ENCODE measurements at places on chromosomes 13 and 19.

- no peak for DNase-seq
These were observed 52.5 kb downstream of the POSTN start for GRCh38 chr13:37546087-37546486.

GRCh38 chr13:48806522-48806921 lies 152.8 kb downstream of the CYSLTR2 start:
- DNase-seq: no peak

- DNase-seq: no peak
These were observed 3.4 kb downstream of the SPRY2 start for GRCh38 chr13:80337288-80338081.

DNA sequence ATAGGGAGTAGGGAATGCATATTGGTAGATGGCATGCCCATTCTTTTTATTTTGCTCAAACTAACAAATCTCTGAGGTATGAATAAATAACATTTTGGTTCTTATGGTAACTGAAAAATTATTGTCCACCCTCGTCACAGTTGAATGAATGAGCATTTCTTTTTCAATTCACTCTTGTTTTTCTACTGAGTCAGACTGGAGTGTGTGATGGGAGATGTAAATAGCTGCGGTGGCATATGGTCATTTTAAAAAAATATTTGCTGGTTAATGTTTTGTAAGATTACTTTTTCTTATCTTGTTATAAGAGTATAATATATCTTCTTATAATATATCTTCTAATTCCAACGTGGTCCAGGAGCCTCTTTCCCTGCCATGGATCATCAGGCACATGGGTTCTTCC lies 586.5 kb downstream of the SLITRK5 start:
- DNase-seq: no peak

GRCh38 chr19:8363803-8364771 lies at the start of gene ANGPTL4:
Gene ANGPTL4 (plus strand): TSS chr19:8364155. CDS start chr19:8364322, 167 bp downstream.
- DNase-seq: no peak

DNA sequence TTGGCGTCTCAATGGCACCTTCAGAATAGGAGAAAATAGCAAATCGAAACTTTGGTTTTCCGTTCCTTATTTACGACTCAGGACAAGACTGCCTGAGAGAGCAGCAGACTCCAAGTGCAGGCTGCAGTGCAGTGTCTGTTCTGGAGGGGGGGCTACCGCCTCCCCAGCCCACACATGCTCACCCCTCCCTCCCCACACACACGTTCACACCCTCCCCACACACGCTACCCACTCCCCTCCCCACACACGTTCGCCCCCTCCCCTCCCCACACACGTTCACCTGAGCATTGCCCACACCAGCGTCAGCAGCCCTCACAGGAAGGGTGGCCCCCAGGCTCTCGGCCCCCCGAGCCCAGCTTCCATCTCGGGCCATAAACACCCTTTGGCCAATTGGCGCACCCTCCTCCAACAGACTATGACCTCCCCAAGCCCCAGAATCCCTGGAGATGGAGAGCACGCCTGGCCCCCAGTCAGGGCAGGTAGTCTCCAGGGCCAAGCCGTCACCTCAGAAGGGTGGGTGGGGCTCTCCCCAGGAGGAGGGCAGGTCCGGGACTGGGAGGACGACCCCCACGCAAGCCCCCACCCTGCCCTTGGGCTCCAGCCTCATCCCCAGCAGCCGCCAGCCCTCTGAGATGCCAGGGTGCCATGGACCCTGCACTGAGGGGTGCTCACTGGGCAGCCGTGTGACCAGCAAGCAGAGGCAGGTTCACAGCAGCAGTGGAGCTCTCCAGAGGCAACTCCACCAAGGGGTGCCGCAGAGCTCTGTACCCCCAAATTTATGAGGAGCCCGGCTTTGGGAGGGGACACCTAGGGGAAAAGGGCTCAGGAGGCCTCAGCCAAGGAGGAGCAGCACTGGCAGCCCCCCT lies 27.5 kb downstream of the RASA3 start:
- no peak for DNase-seq

- no peak for DNase-seq
These were observed 740 bp downstream of the ZNF555 start for GRCh38 chr19:2841855-2842574.

- no peak for DNase-seq
These were observed 5.1 kb upstream of the SPACA6 start for GRCh38 chr19:51687791-51688670.

GRCh38 chr19:17279436-17279835 lies 2.3 kb upstream of the ANKLE1 start:
- no peak for DNase-seq

GRCh38 chr19:15666883-15667282 lies 6.0 kb upstream of the CYP4F12 start:
- no peak for DNase-seq

- DNase-seq: no peak
These were observed 38.7 kb downstream of the PBX4 start for GRCh38 chr19:19579533-19580361.

DNA sequence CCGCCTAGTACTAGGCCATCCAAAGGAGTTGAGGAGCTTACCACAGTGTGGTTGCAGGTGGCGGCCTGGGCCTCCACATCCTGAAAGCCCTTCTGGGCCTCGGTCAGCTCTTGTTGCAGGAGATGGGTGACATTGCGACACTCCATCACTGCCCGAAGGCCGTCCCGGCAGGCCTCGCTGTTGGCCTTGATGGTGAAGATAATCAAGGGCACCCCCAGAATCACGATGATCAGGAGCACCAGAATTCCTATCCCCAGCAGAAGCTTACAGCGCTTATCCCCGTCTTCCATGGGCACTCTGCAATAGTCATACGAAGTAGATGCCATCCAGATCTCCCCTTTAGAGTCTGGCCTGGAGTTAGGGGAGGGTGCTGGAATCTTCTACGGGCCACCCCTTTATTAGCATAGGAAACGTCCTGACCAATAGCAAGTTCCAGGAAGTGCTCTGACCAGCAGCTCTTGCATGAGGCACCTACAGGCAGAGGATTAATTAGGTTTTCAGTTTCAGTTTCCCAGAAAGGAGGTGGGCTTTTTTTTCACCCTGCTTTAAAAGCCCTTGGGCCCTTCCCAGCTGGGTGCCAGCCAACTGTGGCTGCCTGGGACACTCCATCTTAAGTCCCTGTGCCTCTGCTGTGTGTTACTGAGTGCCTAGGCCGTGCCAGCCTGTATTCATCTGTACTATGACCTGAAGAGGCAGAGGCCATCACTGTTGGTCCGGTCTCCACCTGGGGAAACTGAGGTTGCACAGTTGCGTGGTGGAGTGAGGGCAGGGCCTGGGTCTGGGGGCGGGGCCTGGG lies at the start of gene BST2:
BST2 (minus strand) TSS at position 381 of the 796 bp plus-strand sequence; CDS start at position 326, 55 bp downstream.
- no peak for DNase-seq

DNA sequence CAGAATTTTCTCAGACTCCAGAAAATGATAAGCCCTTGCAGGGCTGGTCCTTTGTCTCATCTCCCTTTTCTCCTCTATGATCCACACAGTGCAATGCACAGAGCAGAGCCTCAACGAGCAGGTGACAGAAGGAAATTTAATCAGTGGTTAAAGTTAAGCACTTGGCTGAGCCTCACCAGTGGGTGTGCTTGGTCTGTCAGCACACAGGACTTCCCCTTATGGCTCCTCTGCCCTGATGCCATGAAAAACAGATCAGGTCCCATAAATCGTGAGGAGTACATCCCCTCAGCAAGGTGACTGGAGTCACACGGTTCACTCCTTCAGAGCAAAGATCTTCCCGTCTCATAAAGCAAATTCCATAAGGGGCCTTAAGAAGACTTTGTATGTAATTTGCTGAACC lies 818.2 kb downstream of the UQCRFS1 start:
- DNase-seq: no peak

DNA sequence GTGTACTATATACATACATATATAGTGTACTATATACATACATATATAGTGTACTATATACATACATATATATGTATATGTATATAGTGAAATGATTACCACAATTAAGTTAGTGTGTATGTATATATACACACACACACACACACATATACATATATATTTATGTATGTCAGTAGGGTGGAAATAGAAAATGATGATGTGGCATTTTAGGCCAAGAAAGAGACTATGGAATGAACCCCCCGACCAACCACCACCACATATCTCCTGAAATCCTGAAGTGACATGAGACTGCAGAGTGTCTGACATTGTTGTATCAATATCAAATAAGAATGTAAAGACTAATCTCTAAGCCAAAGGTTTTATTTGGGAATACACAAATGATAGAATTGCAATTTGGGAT lies 107.6 kb downstream of the RFC3 start:
- DNase-seq: no peak
